IMR-90 (cell line): ENCODE measurements at places on chromosomes 3 and 15. TPM values are rescaled to one million over a fixed set of nuclear protein-coding genes. Genes with fewer than 3 reads are reported as not detected.
A peak's percentile ranks its signal among the peaks of the same experiment; 100 is the strongest.

- no peaks in the 10 kb centered on the region; the same call in 1 of the 2 replicates for H3K4me1 ChIP-seq
- no peak for DNase-seq
- H3K36me3 ChIP-seq, result no peaks in the 10 kb centered on the region
- H3K27me3 ChIP-seq, result no peaks in the 10 kb centered on the region
Measured at GRCh38 chr3:4596612-4597011, 103.5 kb downstream of the ITPR1 start.

DNA sequence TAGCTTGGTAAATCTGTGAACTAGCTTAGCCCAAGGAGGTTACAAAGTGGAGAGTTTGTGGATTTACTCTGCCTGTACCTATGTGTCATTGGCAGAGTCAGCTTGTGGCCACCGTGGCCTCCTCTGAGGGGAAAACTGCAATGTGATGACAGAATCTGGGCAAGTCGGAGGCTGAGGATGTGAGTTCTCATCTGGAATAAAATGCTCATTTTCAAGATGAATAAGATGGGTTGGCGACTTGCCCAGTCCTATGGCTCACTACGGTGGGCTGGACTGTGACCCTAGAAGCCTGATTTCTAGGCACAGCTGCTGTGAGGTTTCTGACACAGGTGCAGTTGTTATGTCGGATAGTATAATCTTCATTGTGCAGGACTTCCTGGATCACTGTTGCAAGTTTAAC, 83.7 kb downstream of the ETV5 start:
- H3K4me3 ChIP-seq, result no peak overlapping the region
- DNase-seq, result peak; percentile 84
- H3K27me3 ChIP-seq, result no peaks in the 10 kb centered on the region; the same call in 1 of the 2 replicates
- H3K27ac ChIP-seq, result no peak overlapping the region
- H3K4me1 ChIP-seq, result peaks cover 4% of the 10 kb centered on the region; the same call in 1 of the 2 replicates

GRCh38 chr15:83323296-83323711, 38.8 kb upstream of the BNC1 start:
- no peak overlapping the region for H3K4me3 ChIP-seq
- no peaks in the 10 kb centered on the region for H3K4me1 ChIP-seq
- H3K27me3 ChIP-seq, result no peaks in the 10 kb centered on the region
- peak; percentile 98 for DNase-seq
- H3K36me3 ChIP-seq, result no peaks in the 10 kb centered on the region
- H3K27ac ChIP-seq, result no peak overlapping the region

DNA sequence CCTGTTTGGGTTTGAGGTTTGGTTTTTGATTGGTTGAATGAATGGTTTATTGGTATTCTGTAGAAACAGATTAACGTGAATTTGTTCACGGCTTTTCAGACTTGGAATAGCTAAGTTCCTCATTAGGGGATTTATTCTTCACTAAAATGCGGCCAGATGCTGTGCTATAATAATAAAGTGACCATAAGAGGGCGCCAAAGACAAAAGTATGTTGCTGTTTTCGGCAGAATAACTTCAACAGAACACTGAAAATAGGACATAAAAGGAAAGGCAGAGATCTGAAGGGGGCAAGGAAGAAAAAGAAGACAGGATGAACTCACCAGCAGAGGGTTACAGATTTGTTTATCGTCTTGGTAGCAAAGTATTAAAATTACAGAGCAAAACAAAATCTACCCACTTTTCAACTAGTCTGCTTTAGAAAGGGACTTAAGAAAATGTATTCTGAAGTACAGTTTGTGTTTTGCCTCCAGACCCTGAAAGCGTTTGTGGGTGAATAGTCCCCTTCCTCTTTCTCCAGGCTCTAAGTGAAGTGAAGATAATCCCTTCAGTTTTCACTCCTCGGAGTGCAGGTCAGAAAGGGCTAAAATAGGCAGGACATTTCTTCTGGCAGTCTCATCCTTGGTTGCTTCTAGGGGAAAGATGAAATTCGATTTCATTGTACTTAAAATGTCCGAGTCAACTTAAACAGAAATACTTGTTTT, 147.6 kb downstream of the IL20RB start:
- H3K4me1 ChIP-seq, result no peaks in the 10 kb centered on the region
- no peaks in the 10 kb centered on the region for H3K36me3 ChIP-seq
- H3K27me3 ChIP-seq, result peaks cover 5% of the 10 kb centered on the region
- peak; percentile 62 for DNase-seq

GRCh38 chr3:4979428-4980228, at the start of gene BHLHE40:
Gene BHLHE40, plus strand, starts transcription at chr3:4979437. Its CDS starts 282 bp downstream, at chr3:4979719.
- peak within 1 kb of the TSS; percentile 92 for H3K4me3 ChIP-seq
- no peak for DNase-seq
- H3K4me1 ChIP-seq, result peaks cover 23% of the 10 kb centered on the region
- no peaks in the 10 kb centered on the region for H3K27me3 ChIP-seq
- H3K27ac ChIP-seq, result peak within 1 kb of the TSS; percentile 93

The ADAMTS9 gene
- total RNA-seq, result 1.1 TPM in 2 replicates

GRCh38 chr3:176663837-176664831, 533.1 kb downstream of the TBL1XR1 start:
- H3K36me3 ChIP-seq, result no peaks in the 10 kb centered on the region
- H3K27me3 ChIP-seq, result no peaks in the 10 kb centered on the region
- 0 out of 2 replicates have a peak, but pooled peaks cover 1% of the 10 kb centered on the region for H3K4me1 ChIP-seq
- DNase-seq, result peak; percentile 66
- no peak overlapping the region for H3K4me3 ChIP-seq

DNA sequence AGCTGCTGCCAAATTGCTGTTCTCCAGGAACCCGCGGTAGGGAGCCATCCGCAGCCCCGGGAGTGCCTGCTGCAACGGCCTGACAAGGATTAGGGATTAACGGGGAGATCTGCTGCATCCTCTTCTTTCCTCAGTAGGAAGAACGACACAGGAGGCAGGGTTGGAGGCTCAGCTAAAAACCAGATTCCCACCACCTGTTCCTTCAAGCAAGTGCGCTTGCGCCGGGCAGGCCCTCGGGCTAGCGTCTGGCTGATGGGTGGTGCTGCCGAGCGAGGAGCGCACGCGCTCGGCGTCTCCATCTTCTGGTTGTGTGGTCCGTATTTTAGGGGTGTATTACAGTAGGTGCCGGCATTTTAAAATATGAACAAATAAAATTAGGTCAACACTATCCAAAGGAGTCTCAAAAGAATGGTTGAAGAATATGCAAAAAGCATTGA, 25.4 kb upstream of the SLC25A26 start:
- DNase-seq, result peak; percentile 68
- no peaks in the 10 kb centered on the region for H3K36me3 ChIP-seq
- H3K27me3 ChIP-seq, result peaks cover 3% of the 10 kb centered on the region; the same call in 1 of the 2 replicates

GRCh38 chr3:52934630-52935530, 37.5 kb upstream of the STIMATE start:
- H3K36me3 ChIP-seq, result no peaks in the 10 kb centered on the region
- peak; percentile 64 for DNase-seq
- H3K27me3 ChIP-seq, result no peaks in the 10 kb centered on the region
- no peak overlapping the region for H3K27ac ChIP-seq
- no peak overlapping the region for H3K4me3 ChIP-seq
- no peaks in the 10 kb centered on the region for H3K4me1 ChIP-seq

DNA sequence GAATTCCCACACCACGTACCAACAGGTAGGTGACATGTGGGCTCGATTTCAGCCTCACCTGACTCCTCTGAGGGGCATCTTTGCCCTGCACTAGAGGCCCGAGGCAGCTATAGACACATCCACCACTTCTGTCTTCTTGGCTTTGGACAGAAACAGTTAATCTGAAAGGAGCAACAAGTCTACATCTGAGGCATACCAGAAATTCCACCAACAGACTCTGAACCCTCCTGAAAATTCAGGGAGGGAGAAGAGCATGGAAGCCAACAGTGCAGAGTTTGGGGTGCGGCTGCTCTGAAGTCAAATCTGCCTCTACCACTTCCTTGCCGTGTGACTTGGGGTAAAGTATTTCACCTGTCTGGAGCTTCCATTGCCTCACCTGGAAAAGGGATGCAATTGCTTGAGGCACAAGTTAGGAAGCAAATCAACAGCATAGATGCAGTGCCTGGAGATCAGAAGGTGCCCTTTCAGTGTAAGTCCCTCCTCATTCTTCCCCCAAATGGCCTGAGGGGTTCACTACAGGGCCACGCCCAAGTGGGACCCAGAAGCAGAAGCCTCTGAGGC, 119.8 kb downstream of the SHQ1 start:
- DNase-seq, result no peak
- no peaks in the 10 kb centered on the region for H3K36me3 ChIP-seq

- no peak overlapping the region for H3K4me3 ChIP-seq
- H3K4me1 ChIP-seq, result no peaks in the 10 kb centered on the region
- no peaks in the 10 kb centered on the region for H3K27me3 ChIP-seq
- no peaks in the 10 kb centered on the region for H3K36me3 ChIP-seq
Measured at GRCh38 chr3:18382760-18383369, 42.3 kb downstream of the SATB1 start.

DNA sequence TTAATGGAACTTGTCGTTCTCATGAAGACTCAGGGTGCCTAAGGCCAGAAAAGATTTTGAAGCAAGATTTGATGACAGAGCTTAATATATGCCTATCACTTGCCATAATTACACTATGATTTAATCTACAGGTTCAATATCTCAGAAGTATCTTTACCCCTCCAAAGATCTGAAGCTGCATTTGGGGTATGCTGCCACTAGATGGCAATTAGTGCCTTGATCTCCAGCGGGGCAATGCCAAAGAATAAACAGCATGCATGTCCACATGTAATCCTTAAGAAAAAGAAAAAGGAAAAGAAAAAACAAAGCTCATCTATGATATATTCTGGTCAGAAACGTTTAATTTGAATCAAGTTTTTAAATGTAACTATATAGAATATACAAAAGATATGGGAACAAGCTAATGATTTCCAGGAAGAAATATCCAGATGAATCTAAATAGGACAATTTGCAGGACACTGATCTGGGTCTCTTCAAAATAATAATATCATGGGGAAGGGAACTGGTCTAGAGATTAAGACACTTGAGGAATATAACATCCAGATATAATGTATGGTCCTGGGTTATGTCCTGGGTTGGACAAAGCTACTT, 55.0 kb upstream of the SOX14 start:
- H3K27ac ChIP-seq, result no peak overlapping the region
- no peak for DNase-seq
- no peaks in the 10 kb centered on the region for H3K27me3 ChIP-seq
- H3K36me3 ChIP-seq, result no peaks in the 10 kb centered on the region

GRCh38 chr15:84715441-84716035, 401 bp downstream of the SEC11A start:
- DNase-seq, result peak; percentile 28
- peaks cover 5% of the 10 kb centered on the region; the same call in 1 of the 2 replicates for H3K36me3 ChIP-seq
- H3K27ac ChIP-seq, result peak overlapping the region; percentile 98
- no peaks in the 10 kb centered on the region for H3K27me3 ChIP-seq
- peak overlapping the region; percentile 88 for H3K4me3 ChIP-seq
- peaks cover 2% of the 10 kb centered on the region; the same call in 1 of the 2 replicates for H3K4me1 ChIP-seq

The UBXN7 gene
- 16.1 and 18.9 TPM in 2 replicates for total RNA-seq

DNA sequence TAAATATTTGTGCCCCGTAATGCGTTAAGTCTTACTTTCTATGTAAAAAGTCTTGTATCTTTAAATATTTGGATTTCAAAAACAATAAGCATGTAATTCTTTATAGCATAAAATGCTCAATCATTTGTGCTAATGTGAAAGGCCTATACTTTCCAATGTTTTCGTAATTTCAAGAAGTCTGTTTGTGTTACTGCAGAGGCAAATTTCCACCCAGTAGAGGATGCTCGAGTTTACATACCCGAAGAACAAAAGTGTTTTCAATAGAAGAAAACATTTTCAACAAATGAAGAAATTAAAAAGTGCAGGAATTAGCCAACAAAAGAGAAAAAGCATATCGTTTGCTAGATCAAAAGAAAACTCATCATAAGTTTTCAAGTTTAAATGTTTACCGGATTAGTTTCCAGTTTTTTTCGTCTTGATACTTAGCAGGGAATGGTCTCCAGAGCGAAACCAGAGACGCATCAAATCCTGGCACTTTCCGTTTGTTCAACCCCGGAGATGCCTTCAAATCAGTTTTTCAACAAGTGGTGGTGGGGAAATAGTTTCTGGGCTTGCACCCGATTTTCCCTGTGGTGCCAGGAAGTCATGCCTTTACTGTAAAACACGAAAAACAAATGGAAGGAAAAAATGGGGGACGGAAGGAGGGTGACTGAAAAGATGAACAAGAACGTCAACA, 1.0 kb downstream of the CGGBP1 start:
- H3K27ac ChIP-seq, result peak overlapping the region; percentile 99
- peak; percentile 20 for DNase-seq
- peaks cover 7% of the 10 kb centered on the region for H3K36me3 ChIP-seq
- H3K4me1 ChIP-seq, result 0 out of 2 replicates have a peak, but pooled peaks cover 1% of the 10 kb centered on the region

DNA sequence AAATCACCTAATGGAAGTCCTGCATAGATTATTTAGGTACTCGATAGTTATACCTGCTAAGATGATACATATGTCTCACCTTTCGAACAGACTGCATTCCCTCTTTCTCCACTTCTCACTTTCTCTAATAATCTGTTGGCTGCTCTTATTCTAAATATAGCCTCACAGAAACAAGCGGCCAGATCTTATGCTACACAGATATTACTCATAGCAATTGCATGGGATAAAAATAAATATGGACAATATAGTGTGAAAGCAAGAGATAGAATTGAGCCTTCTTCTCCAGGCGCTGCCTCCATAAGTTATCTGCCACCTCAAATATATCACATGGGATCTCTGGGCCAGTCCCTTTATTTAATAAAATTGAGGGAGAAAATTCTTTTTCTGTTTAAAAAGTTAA, 29.5 kb upstream of the TGFBR2 start:
- H3K4me1 ChIP-seq, result peaks cover 10% of the 10 kb centered on the region
- no peaks in the 10 kb centered on the region for H3K27me3 ChIP-seq
- H3K36me3 ChIP-seq, result no peaks in the 10 kb centered on the region
- no peak overlapping the region for H3K4me3 ChIP-seq

The SENP7 gene
- total RNA-seq, result 8.4 and 14.7 TPM in 2 replicates

The BFSP2 gene
- not detected in 2 replicates for total RNA-seq

The DNASE1L3 gene
- not detected in 2 replicates for total RNA-seq

GRCh38 chr15:70375006-70375431, 277.3 kb upstream of the TLE3 start:
- H3K4me1 ChIP-seq, result no peaks in the 10 kb centered on the region
- no peak overlapping the region for H3K4me3 ChIP-seq
- no peak for DNase-seq

DNA sequence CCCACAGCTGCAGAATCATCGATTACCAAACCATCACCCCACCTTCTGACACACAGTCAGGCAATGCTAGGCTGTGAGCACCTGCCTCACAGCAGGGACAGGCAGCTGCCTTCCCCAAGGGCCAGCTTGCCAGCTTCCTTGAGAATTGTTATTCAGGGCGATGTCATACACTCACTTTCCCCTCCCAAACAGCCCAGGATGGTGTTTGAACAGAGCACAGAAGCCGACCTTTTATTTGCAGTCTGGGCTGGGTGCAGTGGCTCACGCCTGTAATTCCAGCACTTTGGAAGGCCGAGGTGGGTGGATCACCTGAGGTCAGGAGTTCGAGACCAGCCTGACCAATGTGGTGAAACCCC, 84.5 kb upstream of the HERC1 start:
- H3K27me3 ChIP-seq, result peaks cover 8% of the 10 kb centered on the region
- H3K4me3 ChIP-seq, result no peak overlapping the region
- no peaks in the 10 kb centered on the region for H3K36me3 ChIP-seq
- no peak overlapping the region for H3K27ac ChIP-seq
- no peak for DNase-seq
- peaks cover 7% of the 10 kb centered on the region; the same call in 1 of the 2 replicates for H3K4me1 ChIP-seq

GRCh38 chr15:41490355-41490754, 3.3 kb upstream of the ITPKA start:
- peak overlapping the region; percentile 64 for H3K27ac ChIP-seq
- no peak overlapping the region for H3K4me3 ChIP-seq
- peaks cover 9% of the 10 kb centered on the region for H3K27me3 ChIP-seq
- peak; percentile 99 for DNase-seq
- H3K4me1 ChIP-seq, result peaks cover 19% of the 10 kb centered on the region
